ENCODE measurements at places on chromosomes 4 and X. TPM values are rescaled to one million over a fixed set of nuclear protein-coding genes. Genes with fewer than 3 reads are reported as not detected.

MAGEB17 gene
- total RNA-seq: not detected

TBX22 gene
- not detected for total RNA-seq

ADAMTS3 gene
- total RNA-seq: 0.64 TPM

NDP gene
- 0.36 TPM for total RNA-seq

PDZD11 gene
- 31.8 TPM for total RNA-seq

GAGE2A gene
- not detected for total RNA-seq

SYN1 gene
- total RNA-seq: 0.34 TPM

ZNF81 gene
- total RNA-seq: 5.0 TPM
